Stimulated activated naive CD4-positive, alpha-beta T cell treated with Interleukin-2 at 50 U/mL for 16 hours (primary cell): ENCODE measurements at places on chromosomes 11 and 22.

GRCh38 chr11:36292311-36292722, 3.1 kb upstream of the COMMD9 start:
- no peak for DNase-seq

- DNase-seq, result no peak
Measured at GRCh38 chr11:130454491-130455252, 6.2 kb downstream of the ADAMTS15 start.

GRCh38 chr22:26481694-26482093, 1.9 kb downstream of the HPS4 start:
- no peak for DNase-seq

GRCh38 chr22:16955081-16955480, 52.9 kb downstream of the GAB4 start:
- no peak for DNase-seq

DNA sequence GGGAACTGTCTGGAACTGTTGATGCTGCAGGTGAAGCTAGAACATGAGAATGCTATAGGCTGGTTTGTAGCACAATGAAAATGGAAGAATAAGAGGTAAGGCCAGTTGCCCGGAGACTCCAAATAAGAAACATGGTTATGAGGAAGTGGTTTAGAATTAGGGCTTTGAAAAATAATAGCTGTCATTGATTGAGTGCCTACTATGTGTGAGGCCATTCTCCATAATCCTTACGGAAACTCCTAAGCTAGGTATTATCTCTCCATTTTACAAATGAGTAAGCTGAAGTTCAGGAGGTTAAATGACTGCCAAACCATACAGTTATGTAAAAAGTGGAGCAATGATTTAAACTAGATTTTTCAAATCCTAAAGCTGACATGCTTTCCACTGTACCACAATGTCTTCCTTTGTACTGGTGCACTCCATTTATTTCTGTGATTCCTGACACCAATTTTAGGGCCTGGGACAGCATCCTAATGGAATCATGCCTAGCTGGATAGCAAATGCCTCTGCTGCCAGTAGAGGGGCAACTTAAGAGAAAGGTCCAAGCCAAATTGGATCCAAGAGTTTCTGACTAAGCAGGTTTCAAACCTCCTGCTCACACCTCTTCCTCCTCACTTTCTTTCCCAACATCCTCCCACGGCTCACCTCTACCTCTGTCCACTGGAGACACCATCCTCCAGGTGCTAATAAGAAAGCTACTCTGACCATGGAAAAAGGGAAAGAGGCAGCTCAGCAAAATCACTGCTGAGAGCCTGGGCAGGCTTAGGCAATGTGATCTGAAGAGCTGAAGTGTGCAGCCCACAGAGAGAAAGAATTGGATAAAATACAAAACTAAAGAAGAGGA, 46.9 kb upstream of the PICALM start:
- no peak for DNase-seq

DNA sequence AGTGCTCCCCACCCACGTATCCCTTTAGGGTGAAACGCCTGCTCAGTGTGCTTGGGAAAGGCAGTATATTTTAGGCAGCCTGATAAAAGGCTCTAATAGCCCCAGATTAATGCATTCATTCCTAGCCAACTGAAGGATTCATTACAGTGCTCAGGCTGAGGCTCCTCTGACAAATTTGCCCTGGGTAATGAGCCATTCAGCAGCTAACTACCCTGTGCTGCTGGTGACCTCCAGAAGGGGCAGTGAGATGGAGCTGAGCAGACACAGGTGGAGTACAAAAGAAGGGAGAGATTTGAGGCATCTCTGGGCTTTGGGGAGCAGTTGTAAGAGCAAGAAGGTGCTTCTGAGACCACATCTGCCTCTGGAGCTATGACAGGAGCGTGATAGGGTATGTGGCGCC, 817.0 kb downstream of the NTM start:
- DNase-seq, result no peak

DNA sequence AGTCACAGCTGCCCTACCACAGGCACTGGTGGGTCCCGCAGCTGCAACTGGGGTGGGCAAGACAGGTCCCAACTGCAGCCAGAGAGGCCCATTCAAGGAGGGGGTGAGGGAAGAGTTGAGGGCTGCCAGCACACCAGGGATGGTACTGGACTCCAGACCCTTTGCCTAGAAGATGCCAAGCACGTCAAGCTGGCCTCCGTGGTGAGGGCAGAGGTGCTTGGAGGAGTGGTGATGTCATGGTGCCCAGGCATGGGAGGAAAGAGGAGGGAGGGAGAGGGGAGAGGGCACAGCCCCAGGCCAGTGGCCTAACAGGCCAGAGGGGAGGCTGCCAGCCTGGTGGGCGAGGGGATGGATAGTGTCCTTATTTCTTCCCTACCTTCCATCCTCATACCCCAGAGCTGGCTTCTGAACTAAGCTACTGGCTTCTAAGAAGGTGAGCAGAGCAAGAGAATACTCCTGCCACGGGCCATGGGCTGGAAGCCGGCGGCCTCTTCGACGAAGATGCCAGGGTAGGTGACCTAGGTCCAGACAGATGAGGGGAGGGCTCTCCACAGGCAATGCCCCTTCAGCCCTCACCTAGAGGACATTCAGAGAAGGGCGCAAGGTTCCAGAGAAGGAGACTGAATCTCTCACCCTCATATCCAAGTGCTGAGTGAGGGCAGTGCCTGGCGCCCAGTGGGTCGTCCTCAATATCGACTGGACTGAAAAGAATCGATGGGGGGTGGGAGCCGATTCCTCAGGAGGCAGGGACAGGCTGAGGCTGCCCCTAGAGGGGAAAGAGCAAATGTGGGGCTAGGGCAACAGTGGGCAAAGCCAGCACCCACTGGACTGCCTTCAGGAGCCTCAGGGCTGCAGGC, 1.8 kb downstream of the SYT7 start:
- DNase-seq, result no peak

- no peak for DNase-seq
Measured at GRCh38 chr11:33694346-33695050, 6.1 kb downstream of the C11orf91 start.

GRCh38 chr22:39170825-39171622, 18.5 kb upstream of the CBX7 start:
- DNase-seq, result peak; percentile 76

DNA sequence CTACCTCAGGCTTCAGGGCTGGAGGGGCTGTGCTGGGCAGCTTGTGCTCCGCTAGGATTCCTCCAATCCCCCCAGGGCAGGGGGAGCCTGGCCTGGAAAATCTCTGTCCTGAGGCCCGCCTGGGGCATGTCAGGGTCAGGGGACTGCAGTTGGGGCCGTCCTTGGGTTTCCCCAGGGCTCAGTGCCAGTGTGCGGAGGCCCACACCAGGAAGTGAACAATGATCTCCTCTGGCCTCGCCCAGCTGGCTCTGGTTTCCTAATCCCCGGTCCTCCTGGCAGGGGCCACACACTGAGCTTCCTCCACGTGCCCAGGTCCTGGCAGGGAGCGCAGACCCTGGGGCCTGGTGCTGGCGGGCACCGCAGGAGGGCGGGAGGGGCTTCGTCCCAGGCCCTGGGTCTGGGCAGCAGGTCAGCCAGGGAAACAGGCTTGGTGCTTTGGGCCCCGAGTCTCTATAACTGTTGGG, 1.4 kb upstream of the MUC2 start:
- no peak for DNase-seq

DNA sequence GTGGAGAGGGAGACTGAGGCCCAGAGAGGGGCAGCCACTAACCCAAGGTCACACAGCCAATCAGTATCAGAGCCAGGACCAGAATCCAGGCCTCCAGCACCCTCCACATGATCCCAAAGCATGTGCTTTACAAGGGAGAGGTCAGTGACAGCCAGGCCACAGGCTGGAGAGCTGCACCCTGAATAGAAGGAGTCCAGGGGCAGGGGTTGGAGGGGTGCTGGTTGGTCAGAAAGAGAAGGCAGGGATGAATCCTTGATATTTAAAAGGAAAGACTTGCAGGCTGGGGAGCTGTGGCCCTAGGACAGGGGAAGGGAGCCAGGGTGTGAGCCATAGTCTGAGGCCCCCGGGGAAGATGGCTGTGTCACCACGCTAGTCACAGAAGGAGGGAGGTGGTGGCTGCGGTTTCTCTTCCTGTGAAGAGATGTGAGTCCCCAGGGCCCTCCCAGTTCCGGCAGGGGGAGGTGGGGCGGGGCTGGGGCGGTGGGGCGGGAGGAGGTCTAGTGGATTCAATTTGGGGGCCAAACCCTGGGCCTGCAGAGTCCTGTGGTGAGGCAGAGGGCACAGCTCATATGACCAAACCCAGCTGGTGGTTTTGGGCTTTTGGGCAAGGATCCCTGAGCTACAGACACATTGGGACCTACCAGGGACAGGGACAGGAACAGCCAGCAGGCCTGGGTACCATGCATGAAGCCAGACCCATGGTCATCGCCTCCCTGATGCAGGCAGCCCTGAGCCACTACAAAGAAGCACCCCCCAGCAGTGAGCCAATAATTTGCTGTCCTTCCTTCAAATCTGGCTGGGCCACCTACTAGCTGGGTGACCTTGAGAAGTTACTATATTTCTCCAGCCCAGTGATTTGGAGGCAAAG, 14.0 kb downstream of the RAC2 start:
- DNase-seq, result peak; percentile 93

GRCh38 chr11:100740440-100740839, 53.4 kb downstream of the ARHGAP42 start:
- DNase-seq, result no peak

DNA sequence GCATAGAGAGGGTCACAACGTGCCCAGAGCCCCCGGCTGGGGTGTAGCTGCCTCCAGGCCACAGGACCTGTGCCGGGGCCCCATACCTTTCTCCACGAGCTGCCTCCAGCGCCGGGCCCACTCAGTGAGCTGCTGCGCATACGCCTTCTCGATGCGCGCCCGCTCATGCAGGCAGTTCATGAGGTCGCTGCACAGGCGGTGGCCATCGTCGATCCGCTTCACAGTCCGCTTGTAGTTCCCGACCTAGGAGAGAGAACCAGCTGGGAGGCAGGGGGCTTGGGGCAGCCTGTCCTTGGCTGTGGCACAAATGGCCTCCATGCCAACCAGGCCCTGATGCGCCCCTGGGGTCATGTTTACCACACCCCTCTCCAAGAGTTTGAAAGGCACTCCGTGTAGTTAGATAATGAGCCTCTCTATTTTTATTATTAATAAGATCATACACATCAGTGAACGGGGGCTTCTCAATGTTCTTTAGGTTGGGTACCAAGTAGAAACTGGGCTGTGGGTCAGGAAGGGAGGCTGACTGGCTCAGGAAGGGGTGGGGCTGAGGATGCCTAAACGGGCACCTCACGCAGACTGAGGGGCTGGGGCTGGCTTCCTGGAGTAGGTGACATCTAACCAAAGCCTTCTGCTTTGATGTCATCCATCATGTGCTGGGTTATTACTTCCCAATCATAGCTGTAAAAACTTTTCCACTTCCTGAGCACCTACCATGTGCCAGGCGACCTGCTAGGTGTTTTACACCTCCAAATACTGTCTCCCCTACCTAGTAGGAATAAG, 36.5 kb upstream of the ARFGAP3 start:
- DNase-seq, result no peak

DNA sequence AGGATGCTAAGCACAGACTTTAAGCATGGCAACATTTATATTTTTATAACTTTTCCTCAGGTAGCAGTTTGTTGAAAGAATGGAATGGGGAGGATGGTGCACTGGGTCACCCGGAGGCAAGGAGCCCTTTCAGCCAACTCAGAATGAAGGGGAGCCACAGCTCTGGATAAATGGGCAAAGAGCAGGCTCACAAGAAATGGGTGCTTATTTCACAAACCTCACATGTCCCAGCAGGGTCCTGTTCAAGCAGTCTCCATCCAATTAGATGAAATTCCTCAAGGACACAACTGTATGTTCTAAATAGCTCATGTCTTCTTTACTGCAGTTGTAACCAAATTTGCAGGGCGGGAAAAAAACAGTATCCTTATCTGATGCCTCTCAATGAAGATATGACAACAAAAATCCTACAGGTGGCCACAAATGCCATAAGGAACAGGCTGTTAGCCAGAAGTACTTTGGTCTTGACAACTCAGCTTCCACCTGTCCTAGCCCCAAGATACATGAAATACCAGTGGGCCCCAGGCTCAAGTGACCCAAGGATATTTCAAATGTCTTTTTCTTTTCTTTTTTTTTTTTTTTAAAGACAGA, 48.2 kb downstream of the MAPK1 start:
- DNase-seq, result no peak

- DNase-seq, result no peak
Measured at GRCh38 chr11:43576803-43577521, 103.6 kb upstream of the HSD17B12 start.

DNA sequence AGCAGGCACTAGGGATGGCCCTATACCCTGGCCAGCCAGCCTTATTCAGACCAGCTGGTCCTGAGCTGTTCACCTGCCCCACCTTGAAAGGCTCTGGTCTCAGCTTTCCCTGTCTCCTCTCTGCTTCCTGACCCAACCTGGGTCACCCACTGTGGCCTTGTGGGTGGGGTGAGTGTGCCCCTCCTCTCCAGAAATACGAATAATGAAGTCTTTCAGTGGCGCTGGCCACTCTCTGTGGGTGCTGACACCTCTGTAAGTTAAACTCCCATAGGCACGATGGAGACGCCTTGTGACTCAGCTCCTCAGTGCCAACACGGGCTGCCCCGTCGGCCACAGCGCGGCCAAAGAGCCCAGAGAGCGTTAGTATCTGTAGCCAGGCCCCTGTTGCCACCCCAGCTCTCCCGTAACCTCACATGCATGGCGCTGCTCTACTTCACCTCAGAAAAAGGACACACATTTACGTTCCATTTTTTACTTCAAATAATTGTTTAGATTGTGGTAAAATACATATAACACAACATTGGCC, 74.6 kb upstream of the SEPTIN5 start:
- DNase-seq, result no peak

DNA sequence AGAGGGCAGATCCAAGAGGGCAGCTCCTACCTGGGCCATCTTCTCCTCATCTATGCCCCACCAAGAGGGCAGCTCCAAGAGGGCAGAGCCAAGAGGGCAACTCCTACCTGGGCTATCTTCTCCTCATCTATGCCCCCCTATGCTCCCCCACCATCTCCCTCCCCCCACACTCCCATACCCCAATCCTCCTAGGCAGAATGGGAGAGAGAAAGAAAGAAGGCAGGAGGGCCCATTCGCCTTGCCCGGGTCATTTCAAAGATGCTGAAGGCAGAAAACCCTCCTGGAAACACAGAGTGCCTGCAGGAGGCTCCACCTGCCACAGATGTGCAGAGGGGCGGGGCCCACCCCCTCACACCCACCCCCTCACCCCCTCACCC, 78.5 kb downstream of the BUD13 start:
- no peak for DNase-seq

- no peak for DNase-seq
Measured at GRCh38 chr11:8839306-8839956, 71.6 kb upstream of the AKIP1 start.

GRCh38 chr11:61486011-61486620, 22.4 kb upstream of the LRRC10B start:
- no peak for DNase-seq
